ENCODE measurements at places on chromosomes 5 and 9.

GRCh38 chr5:132659598-132660493 is 1.9 kb downstream of the IL13 start:
- DNase-seq: no peak

DNA sequence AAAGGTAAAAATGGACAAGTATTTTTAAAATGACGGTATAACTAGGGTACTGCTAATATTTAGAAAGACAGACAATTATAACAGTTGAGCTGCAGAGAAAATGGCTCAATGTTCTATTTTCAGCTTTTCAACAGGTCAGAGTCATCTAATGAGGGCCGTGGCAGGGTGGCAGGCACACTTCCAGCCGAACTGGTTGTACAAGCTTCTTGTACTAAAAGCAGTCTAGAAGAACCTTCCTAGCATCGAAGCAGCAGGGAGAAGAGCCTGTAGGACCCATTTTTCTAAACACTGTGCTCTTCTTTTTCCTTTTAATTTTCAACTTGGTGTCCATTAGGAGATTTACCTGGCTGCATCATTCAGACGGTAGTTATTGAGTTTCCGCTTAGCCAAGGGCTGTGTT is 85.6 kb downstream of the SLC28A3 start:
- no peak for DNase-seq

DNA sequence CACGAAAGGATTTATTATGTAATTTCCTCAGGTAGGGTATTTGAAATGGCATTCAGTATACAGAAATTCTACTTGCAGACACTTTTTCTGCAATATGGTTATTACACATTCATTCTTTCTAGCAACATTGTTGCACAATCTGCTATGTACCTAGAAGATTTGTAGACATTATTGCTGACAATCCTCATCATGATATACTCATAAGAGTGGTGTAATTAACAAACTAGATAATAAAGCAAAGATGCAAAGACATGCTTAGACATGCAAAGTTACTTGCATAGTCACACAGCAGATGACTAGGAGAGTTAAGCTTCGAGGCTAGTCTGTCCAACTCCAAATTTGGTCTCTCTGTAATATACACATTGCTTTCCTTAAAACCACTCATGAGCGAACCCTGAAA is 317.1 kb downstream of the ASTN2 start:
- DNase-seq: no peak

- DNase-seq: no peak
Measured at GRCh38 chr5:110803467-110804326, 64.9 kb downstream of the SLC25A46 start.

- DNase-seq: no peak
Measured at GRCh38 chr9:14315875-14316601, 2.1 kb upstream of the NFIB start.

- DNase-seq: no peak
Measured at GRCh38 chr9:136395020-136395340, 5.0 kb downstream of the SNAPC4 start.

Data from CD4-positive, alpha-beta T cell treated with Interleukin-15 for 1 hour (primary cell).